ENCODE measurements at places on chromosomes 4 and X. TPM values are rescaled to one million over a fixed set of nuclear protein-coding genes. Genes with fewer than 3 reads are reported as not detected.

DNA sequence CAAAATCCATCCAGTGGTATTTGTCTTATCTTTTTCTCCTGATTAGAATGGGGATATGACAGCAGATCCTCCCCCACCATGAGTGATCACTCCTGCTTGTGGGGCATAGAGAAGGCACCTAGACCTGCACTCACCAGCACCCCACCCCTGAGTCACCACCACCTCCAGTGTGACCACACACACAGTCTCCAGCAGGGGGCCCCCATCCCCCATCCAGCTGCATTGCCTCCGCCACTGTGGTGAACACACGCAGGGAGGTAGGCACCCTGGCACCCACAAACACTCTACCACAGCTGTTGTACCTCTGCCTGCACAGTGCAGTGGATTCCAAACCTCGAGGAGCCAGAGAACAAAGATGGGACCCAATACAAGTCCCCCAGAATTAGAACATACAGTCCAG is 9.0 kb upstream of the MAGEA8 start:
- H3K36me3 ChIP-seq = no peaks in the 10 kb centered on the region
- H3K27ac ChIP-seq = peak overlapping the region; percentile 43
- peaks cover 12% of the 10 kb centered on the region for H3K4me1 ChIP-seq
- peaks cover 15% of the 10 kb centered on the region for H3K27me3 ChIP-seq

DNA sequence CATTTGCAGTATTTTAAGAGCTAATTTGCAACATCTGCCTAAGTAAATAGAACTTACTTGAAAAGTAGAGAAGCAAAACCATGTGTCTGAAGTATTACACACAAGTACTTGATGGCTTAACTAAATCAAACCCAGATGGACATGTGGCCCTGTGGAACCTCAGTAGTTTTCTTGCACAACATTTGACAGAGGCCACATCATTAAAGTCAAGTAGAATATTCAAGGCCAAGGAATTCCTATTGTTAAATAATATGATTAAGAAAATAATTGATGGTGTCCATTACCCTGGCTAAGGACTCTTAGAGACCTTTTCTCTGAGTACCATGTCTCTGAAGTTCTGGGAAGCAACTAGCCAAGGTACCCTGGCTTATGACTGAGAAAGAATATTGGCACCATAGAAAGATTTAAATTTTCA is 135.4 kb upstream of the OTUD4 start:
- no peak for DNase-seq
- no peaks in the 10 kb centered on the region for H3K36me3 ChIP-seq
- H3K27me3 ChIP-seq = peaks cover 11% of the 10 kb centered on the region
- no peak overlapping the region for H3K27ac ChIP-seq
- no peak overlapping the region for H3K4me3 ChIP-seq

- DNase-seq = no peak
- no peak overlapping the region for H3K4me3 ChIP-seq
- H3K27me3 ChIP-seq = no peaks in the 10 kb centered on the region
- H3K36me3 ChIP-seq = peaks cover 49% of the 10 kb centered on the region
- no peak overlapping the region for H3K27ac ChIP-seq
- peaks cover 11% of the 10 kb centered on the region for H3K4me1 ChIP-seq
Measured at GRCh38 chr4:3128976-3129375, 54.5 kb downstream of the HTT start.

TMPRSS11B gene
- total RNA-seq = not detected

GRCh38 chr4:3389233-3390215 is 52.2 kb upstream of the HGFAC start:
- H3K27ac ChIP-seq = no peak overlapping the region
- no peak for DNase-seq
- no peaks in the 10 kb centered on the region for H3K36me3 ChIP-seq
- no peak overlapping the region for H3K4me3 ChIP-seq
- H3K27me3 ChIP-seq = peaks cover 13% of the 10 kb centered on the region

PAGE5 gene
- total RNA-seq = 0.47 TPM

- no peak overlapping the region for H3K4me3 ChIP-seq
- peaks cover 18% of the 10 kb centered on the region for H3K36me3 ChIP-seq
- no peak for DNase-seq
- no peaks in the 10 kb centered on the region for H3K27me3 ChIP-seq
Measured at GRCh38 chrX:1380672-1381233, 11.2 kb downstream of the SLC25A6 start.

DNA sequence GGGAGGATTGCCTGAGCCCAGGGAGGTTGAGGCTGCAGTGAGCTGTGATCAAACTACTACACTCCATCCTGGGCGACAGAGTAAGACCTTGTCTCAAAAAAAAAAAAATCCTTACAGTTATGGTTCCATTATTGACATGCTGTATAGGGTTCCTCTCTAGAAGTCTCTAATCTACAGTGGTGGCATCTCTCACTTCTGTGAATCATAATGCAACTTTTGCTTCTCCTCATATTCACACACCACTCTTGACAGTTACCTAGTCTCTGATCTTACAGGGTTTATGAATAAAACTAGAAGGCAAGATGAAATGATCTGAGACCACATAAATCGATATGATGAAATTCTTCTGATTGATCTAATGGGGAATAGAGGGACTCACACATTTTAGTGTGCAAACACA is 40.6 kb downstream of the DOCK11 start:
- peak overlapping the region; percentile 93 for H3K27ac ChIP-seq
- H3K4me3 ChIP-seq = peak overlapping the region; percentile 51
- peaks cover 60% of the 10 kb centered on the region for H3K4me1 ChIP-seq
- DNase-seq = no peak
- no peaks in the 10 kb centered on the region for H3K27me3 ChIP-seq

DNA sequence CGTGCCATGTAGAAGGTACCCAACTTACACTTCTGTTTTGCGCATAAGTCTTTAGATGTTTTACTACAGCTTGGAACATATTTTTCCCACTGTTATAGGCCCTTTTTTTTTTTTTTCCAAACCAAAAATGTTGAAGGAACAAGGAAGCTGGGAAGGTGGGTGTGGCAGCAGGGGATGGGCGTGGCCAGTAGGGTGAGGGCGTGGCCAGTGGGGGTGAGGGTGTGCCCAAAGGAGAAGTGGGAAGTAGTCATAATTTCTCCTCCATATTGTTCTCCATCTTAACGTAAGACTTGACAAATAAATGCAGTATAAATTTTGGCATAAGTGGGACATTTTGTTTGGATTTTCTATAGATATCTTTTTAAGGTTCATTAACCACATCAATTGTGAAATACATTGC is 30.4 kb downstream of the CLDN22 start:
- no peak overlapping the region for H3K27ac ChIP-seq
- peaks cover 5% of the 10 kb centered on the region for H3K27me3 ChIP-seq
- H3K36me3 ChIP-seq = no peaks in the 10 kb centered on the region
- H3K4me3 ChIP-seq = no peak overlapping the region
- no peaks in the 10 kb centered on the region for H3K4me1 ChIP-seq

CCDC149 gene
- not detected for total RNA-seq

- DNase-seq = no peak
- no peak overlapping the region for H3K27ac ChIP-seq
- H3K4me1 ChIP-seq = no peaks in the 10 kb centered on the region
- H3K4me3 ChIP-seq = no peak overlapping the region
- no peaks in the 10 kb centered on the region for H3K27me3 ChIP-seq
Measured at GRCh38 chr4:125346616-125347015, 31.9 kb downstream of the FAT4 start.

ARHGAP24 gene
- total RNA-seq = not detected

- no peaks in the 10 kb centered on the region for H3K36me3 ChIP-seq
- H3K27ac ChIP-seq = no peak overlapping the region
Measured at GRCh38 chr4:6332042-6332668, 62.5 kb downstream of the WFS1 start.

- H3K27me3 ChIP-seq = no peaks in the 10 kb centered on the region
- H3K36me3 ChIP-seq = no peaks in the 10 kb centered on the region
- no peak overlapping the region for H3K27ac ChIP-seq
- no peak overlapping the region for H3K4me3 ChIP-seq
Measured at GRCh38 chr4:33890841-33891240, 2353.5 kb downstream of the ARAP2 start.
